ELR (cell line): ENCODE measurements at places on chromosomes 16 and 17.

GRCh38 chr17:7437950-7438614 is 1.2 kb upstream of the FGF11 start:
- no peak for DNase-seq

- DNase-seq = no peak
These were observed 347.7 kb downstream of the RBFOX1 start for GRCh38 chr16:7680296-7680695.

DNA sequence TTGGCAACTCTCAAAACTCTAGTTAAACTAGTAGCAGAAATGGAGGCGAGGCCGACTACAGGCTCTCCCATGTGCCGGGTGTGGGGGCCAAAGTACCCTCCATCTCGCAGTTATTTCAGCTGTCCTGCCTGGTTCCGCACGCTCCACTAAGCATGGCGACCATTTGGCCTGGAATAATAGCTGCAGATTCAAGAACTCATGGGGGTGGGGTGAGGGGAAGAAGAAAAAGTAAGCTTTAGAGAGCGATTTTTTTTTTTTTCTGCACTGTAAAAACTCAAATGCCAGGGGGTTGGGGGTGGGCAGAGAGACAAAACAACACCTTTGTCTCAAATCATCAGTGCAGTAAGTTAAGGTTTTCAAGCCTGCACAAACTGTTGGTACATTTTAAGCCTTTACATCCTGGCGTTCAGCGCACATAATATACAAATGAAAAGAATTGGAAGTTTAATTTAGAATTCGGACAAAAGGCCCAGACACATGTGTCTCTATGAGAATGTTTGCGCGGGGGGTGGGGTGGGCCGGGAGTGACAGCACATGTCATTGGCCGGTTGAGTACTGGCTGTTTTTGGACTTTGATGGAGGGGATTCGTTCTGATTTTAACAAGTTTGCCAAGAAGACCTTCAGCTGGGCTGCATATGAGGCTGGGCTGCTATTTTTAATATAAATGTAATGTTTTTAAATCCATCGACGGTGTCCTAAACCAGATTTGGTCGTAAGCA is 694.7 kb upstream of the SALL1 start:
- DNase-seq = no peak

DNA sequence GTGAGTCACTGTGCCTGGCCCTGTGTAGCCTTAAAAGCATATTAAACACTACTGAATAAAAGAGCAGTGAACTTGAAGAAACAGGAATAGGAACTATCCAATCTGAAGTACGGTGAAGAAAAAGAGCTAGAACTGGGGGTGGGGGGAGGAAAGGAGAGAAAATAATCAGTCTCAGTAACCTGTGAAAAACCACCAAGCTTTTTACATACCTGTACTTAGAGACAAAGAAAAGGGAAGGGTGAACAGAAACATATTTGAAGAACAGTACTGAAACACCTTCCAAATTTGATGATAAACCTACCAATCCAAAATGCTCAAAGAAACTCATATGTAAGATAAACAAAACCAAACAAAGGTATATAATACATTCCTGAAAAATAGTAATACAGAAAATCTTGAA is 77.5 kb downstream of the USP32 start:
- DNase-seq = no peak

DNA sequence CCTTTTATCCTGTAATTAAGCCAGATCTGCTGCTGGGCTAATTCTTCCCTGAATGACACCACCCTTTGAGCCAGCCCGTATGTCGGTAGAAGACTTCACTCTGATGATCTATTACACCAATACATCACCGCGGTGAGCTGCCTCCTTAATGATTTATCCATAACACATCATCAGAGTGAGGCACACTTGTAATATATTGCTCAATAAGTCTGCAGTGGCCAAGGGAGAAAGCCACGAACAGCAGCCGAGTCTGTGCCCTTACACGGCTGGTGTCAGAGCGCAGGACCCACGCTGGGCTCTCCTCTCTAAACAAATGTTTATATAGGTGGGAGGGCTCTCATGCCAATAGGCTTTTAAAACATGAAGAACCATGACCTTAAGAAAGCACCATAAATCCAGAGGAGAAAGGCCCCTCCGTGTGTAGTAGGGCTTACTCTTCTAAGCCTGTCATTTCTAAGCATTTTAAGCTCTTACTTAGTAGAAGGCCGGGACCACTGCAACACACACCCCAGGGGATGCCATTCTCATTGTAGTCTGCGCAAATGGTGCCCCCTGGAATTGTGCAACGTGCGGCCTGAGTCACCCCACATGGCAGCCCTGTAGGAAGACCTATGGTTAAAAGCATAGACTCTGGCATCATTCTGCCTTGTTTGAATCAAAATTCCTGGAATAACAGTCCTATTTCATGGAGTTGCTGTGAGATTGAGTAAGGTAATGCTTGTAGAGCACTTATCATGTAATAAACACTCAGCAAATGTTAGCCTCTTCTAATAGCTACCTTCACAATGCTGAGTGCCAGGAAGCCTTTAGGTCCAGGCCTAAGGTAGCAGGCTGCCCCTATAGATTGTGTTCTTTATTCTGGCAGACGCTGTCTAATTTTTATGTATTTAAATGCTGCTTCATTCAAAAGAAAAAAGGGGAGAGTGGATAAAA is 26.1 kb downstream of the MRPS23 start:
- peak; percentile 30 for DNase-seq
